ENCODE measurements at places on chromosomes 5 and 9.

DNA sequence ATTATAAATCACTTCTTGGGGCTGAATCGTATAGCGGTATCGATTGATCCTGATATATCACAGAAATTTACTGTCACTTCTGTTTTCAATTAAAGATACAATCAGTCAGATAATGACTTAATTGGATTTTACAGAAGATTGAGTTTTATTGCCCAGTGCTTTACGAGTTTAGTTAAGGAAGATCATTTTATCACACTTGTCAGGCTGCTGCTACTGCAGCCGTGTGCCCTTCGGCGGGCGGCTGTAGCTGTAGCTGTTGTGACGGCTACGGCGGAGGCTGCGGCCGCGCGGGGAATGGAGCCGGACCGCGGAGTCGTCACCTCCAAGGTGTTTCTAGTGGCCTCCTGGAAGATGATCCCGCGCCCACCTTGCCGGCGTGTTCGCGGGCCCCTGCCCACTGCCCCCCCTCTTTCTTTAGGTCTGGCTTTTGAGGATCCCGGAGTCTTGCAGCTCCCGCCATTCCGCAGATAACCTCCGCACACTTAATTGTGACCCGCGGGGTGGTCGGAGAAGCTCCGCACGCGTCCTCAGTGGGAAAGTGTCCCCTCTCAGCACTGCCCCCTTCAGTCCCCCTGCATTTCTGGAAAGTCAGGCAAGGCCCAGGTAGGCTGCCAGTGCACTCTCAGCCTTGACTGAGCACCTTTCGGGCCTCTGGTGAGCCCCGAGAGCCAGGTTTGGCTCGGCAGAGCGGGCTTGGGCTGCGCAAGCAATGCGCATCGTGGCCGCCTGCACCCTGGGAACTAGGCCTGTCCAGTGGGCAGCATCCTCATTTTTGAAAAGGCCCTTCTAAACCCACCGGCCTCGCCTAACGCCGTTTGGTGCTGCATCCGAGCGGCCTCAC, 6.9 kb upstream of the DMRT3 start:
- DNase-seq: no peak

GRCh38 chr5:171520300-171521174, 101.1 kb downstream of the FGF18 start:
- DNase-seq: no peak

DNA sequence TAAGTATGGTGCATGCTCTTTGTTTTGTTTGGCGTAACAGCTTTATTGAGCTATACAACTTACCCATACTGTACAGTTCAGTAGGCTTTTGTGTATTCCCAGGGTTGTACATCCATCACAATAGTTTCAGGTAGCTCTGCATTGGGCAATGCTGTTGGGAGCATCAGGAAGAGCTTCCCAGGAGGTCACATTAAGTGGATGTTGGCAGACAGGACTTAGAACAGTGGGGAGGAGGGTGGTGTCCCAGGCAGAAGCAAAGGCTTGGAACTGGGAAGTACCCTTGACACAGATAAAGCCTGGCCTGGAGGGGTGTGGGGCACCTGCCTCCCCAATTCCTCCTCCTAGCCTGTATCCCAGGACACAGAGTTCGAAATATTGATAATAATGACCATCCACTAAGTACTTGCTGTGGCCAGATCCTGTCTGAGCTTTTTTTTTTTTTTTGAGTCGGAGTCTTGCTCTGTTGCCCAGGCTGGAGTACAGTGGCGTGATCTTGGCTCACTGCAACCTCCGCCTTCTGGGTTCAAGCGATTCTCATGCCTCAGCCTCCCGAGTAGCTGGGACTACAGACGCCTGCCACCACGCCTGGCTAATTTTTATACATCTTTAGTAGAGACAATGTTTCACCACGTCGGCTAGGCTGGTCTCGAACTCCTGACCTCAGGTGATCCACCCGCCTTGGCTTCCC, 1.3 kb downstream of the BBLN start:
- no peak for DNase-seq

DNA sequence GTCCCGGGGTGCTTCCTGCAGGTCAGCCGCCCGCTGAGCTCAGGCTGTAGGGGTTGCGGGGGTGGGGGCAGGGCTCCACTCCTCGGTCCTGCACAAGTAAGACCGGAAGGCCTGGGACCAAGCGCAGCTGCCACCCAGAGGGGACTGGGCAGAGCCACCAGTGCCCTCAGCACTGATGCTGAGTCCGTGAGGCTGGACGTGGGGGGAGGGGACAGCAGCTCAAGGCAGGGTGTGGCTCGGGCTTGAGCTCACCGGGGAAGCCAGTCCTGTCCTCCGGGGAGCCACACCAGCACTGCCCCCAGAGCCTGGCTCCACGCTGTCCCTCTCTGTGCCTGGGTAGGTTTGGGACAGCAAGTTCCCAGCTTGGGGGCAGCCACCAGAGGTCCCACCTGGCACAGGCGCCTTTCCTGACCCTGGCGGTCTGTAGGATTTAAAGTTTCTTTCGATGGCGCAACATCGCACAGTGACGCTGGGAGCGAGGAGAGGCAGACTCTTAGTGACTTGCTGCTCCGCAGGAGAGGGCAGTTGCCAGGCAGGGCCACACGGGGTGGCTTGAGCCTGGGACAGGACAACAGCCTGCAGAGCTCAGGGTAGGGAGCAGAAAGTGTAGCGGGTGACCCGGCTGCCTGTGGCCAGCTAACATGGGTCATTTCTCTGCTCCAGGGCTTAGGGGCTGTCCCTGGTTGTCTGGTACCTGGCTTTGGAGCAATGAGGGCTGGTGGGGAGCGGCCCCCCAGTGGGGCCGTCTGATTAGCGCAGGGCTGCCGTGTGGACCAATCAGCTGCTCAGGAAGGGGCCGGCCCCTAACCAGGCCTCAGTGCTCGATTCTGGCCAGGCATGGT, 5.7 kb downstream of the LCN1 start:
- no peak for DNase-seq

- DNase-seq: no peak
Measured at GRCh38 chr9:125509476-125509875, 197.5 kb downstream of the MAPKAP1 start.

DNA sequence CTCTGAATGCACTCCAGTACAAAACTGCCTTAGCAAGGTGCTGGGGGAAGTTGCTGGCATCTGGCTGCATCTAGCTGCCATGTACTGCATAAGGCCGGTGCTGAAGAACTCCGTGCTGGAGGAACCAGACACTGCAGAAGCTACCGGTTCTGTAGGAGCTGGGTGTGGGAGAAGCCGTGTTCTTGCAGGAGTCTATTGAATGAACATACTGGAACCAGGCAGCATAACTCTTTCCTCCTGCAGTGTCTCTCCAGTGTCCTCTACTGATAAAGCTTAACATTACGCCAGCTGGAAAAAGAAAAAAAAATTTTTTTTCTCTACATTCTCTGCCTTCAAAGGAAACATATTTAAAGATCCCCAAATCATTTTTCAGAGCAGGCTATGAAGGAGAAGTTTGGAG, 38.5 kb downstream of the VPS13A start:
- DNase-seq: no peak

GRCh38 chr5:56988490-56988889, 36.6 kb upstream of the MIER3 start:
- DNase-seq: no peak

GRCh38 chr5:43034591-43034968, 5.5 kb downstream of the ANXA2R start:
- no peak for DNase-seq

- DNase-seq: no peak
Measured at GRCh38 chr5:88883836-88884607, 1.0 kb upstream of the MEF2C start.

DNA sequence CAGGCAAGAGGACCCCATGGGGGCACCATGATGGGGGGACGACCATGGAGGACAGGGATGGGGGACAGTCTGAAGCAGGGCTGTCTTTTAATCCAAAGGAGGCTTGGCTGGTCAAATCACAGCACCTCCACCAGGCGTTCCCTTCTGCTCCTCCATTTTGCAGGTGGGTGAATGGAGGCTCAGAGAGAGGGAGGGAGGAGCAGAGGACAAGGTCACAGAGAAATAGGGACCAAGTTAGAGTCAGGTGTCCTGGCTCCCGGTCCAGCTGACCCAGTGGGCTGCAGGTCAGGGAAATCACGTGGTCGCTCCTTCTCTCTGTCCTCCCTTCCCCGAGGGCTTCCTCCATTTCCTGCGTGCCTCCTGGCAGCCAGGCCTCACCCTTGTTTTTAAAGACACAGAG, 156.4 kb upstream of the SMIM23 start:
- no peak for DNase-seq

DNA sequence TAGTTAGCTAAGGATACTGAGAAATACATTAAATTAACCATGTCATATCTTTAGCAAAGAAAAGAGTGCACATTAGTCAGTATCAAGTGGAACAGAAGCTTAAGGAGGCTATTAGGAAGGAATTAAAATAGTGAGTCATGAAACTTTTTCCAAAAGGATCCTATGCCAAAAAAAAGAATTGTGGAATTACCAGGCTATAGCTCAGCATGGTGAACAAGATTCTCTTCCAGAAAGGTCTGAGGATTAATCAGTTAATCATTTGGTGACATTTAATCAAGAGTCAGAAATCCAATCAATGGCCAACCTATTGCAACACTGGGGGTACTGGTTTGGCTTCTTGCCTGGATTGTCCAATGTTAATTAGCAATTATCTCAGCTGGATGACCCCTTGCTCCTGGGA, 244.5 kb upstream of the NMUR2 start:
- DNase-seq: no peak

- no peak for DNase-seq
Measured at GRCh38 chr9:34518896-34519295, 3.9 kb downstream of the ENHO start.

DNA sequence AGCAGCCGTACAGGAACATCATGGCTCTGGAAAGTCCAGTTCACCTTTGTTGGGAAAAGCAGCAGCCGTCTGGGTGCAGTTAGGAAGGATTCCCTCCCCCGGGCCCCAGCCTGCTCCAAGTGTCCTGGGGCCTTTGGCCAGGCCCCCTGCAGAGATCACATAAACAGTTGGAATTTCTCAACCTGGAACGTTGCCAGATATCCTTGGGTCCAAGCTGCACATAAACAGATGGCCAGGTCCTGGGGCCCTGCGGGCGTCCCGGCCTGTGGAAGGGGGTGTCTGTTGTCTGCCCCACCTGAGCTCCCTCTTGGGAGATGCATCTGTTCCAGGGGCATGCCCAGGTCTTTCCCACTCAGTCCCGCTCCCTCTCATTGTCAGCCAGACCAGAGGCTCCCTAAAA, 92.7 kb downstream of the COL5A1 start:
- DNase-seq: no peak

- no peak for DNase-seq
Measured at GRCh38 chr5:72387985-72388384, 67.8 kb downstream of the PTCD2 start.

GRCh38 chr9:34563262-34563661, 26.3 kb downstream of the CNTFR start:
- DNase-seq: no peak

- no peak for DNase-seq
Measured at GRCh38 chr5:157926977-157927376, 68.0 kb upstream of the CLINT1 start.

- no peak for DNase-seq
Measured at GRCh38 chr5:41127967-41128690, 57.0 kb upstream of the MROH2B start.

GRCh38 chr9:68704814-68705530, at the start of gene PIP5K1B:
PIP5K1B (plus strand) TSS chr9:68705240; CDS start chr9:68822615, 117,375 bp downstream.
- DNase-seq: peak; percentile 4

GRCh38 chr9:82720515-82720914, 342.4 kb downstream of the RASEF start:
- DNase-seq: no peak

- DNase-seq: no peak
Measured at GRCh38 chr9:82829818-82830217, 233.1 kb downstream of the RASEF start.

GRCh38 chr5:170917113-170917512, 55.3 kb downstream of the RANBP17 start:
- no peak for DNase-seq

DNA sequence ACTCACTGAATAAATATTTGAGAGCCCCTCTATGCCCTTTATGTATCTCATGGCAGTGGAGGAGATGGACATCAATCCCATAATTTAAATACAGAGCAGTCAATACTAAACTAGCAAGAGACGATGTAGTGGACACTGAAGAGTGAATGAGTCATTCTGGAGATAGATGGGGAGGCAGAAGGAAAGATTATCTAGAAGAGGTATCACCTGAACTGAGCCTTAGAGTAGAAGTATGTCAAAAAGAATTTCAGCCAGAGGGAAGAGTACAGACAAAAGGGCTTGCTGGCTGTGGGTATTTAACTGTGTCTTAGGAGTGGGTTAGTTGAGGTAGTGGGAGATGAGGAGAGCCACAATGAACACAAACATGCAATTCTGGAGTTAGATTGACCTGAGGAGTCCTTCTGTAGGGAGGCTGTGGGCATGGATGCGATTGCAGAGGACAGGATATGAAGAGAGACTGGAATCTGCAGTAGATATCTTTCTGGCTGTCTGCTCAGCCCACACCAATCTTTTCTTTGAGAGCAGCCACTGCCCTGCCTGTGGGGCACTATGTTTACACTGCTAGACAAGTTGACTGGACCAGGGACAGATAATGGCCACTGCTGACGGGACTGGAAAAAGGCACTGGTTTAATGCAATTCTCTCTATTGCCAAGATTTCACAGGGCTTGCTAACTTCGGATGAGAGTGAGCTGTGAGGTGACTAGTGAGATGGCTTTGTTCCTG, 63.9 kb upstream of the NR5A1 start:
- DNase-seq: no peak

GRCh38 chr9:6931913-6932312, 174.1 kb downstream of the KDM4C start:
- peak; percentile 16 for DNase-seq

DNA sequence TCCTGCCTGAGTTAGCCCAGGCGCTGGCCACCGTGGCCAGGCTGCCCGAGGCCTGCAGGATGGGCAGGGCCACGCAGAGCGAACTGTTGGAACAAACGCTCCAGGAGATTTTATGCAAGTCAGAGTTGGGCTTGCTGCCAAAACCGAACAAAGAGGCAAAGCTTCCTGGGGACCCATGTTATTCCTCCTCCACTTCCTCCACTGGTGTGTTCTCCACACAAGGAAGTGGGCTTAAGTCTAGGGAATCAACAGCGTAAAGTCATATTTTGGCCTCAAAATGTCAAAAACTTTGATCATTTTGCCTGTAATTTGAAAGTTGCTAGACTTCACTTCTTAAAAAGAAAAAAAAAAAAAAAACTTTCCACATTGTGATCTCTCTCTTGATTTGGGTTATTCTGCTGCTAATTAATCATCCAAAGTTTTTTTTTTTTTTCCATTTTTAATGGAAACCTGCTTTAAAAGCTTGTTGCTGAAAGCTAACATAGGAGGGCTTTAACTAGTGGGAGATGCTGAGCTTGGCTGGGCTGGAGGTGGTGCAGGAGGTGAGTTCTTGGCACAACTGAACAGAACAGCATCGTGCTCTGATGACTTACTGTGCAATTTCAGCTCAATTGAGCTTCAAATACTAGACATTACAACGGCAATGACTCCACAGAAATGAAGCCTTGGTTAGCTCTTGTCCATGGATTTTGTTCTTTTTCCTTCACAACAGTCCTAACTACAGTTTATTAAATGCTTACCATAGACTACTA, 73.0 kb downstream of the PTPDC1 start:
- no peak for DNase-seq
